Stimulated activated CD4-positive, alpha-beta T cell treated with anti-CD3 and anti-CD28 coated beads, Interleukin-4, amount 100 ng/mL, for 24 hours (primary cell): ENCODE measurements at places on chromosomes 16 and 17.

DNA sequence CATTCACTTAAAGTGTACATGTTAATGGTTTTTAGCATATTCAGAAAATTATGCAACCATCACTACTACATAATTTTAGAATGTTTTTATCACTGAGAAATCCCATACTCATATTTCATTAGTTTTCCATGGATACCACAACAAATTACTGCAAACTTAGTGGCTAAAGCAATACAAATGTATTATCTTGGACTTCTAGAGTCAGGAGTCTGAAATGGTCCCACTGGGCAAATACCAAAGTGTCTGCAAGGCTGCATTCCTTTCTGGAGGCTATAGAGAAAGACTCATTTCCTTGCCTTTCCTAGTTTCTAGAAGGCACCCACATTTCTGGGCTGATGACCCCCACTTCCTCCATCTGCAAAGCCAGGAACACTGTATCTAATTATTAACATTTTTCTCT, 16.9 kb upstream of the GNAO1 start:
- DNase-seq, result no peak

- DNase-seq, result no peak
Measured at GRCh38 chr17:31579265-31579664, 187.8 kb downstream of the RAB11FIP4 start.

DNA sequence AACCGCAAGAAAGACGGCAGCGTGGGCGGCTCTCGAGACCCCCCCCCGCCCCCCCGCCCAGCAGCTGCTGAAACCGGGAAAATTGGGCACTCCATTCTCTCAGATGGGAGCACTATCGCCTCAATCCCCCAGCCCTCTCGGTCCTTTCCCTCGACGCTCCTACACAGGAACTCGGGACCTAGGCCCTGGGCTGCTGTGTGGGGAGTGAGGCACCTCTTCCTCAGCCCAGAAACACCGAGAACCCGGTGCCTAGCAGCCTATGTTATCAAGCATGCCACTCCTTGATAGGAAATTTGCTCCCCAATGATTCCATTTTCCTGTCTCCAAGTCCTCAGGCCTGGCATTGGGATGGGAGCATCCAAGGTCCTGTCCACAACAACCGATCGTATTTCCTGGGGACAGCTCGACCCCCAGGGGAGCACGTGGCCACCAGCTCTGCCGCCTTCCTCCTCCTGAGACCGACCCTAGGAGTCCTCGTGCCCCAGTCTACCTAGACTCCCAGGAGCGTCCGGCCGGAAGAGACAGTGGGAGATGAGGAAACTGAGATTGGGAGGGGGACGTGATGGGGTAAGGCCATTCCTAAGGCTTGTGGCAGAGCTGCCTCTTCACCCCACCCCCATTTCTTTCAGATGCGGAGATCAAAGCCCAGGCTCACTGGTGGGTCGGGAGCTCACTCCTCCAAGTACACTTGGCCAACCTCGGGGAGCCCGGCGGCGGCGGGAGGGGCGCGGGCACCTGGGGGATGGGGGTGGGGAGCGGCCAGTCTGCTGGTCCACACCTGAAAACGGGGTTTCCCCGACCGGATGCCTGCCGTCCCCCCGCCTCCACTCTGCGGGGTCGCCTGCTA, 17.5 kb upstream of the CBX8 start:
- no peak for DNase-seq

GRCh38 chr17:48612456-48612853, 1.6 kb upstream of the HOXB7 start:
- no peak for DNase-seq

GRCh38 chr16:66682271-66682670, 14.3 kb downstream of the CMTM4 start:
- no peak for DNase-seq

- DNase-seq, result no peak
Measured at GRCh38 chr17:45907750-45908395, 13.5 kb downstream of the MAPT start.

GRCh38 chr17:31877911-31878702, 19.1 kb upstream of the COPRS start:
- DNase-seq, result peak; percentile 34

- DNase-seq, result no peak
Measured at GRCh38 chr17:70772761-70773160, 603.4 kb downstream of the KCNJ2 start.
